ENCODE measurements at places on chromosomes 16 and 17.

- DNase-seq = no peak
Observed at GRCh38 chr17:13595599-13595899, 6.2 kb downstream of the HS3ST3A1 start.

DNA sequence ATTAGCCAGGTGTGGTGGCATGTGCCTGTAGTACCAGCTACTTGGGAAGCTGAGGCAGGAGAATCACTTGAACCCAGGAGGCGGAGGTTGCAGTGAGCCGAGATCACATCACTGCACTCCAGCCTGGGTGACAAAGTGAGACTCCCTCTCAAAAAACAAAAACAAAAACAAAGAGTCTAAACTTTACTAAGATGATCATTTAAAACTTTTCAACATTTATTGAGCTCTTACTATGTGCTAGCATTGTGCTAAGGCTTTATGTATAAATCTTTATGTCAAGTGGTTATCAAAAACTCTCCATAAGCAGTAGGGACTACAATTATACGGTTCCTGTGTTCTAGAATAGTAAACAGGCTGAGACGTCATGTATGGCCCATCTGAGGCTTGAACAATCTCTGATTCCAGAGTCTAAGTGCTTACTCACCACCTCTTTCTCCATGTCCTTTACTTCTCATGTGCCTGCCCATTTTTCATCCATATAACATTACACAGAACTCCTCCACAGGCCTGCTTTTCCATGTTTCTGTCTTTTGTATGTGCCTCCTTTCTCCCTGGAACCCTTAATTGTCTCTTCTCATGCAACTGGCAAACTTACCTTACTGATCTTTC lies 66.7 kb downstream of the NUP88 start:
- no peak for DNase-seq

DNA sequence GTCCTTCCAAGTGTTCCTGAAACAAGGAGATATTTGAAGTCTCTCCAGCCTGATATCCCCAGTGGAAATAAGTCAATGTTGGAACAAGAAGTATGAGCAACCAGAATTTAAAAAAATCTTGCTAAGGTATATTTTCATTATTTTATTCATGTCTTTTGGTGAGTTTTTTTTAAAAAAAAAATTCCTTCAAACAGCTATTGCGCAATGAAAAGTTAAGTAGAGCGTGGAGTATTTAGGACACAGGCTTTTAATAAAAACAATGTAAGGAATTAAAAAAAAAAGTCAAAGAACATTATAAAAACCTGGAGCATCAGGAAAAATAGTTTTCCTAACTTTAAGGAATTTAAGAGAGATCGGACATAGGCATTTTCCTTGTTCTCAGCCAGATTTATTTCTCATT lies 940.4 kb downstream of the KCNJ2 start:
- no peak for DNase-seq

DNA sequence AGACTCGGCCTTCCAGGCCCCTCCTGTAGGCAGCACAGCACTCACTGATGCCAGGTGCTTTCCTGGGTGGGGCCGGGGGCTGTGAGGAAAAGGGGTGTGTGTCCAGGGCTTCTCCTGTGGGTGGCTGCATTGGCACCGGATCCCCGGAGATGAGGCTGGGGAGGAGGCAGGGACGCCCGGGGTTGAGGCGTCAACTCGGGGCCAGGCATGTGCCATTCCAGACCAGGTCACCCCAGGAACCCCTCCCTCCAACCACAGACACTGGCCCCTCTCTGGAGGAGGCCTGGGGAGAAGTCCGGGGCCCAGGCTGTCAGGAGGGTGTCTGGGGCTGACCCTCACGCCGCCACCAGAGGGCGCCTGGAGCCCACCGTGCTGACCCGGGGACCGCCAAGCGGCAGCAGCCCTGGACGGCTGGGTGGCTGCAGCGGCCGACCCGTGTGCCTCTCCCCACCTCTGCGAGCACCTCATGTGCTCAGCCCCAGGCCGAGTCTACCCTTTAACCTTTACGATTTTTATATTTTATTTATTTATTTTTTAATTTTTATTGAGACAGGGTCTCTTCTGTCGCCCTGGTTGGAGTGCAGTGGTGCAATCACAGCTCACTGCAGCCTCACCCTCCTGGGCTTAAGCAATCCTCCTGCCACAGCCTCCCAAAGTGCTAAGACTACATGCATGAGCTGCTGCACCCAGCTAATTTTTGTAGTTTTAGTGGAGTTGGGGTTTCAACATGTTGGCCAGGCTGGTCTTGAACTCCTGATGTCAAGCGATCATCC lies 3.2 kb upstream of the METRN start:
- peak; percentile 68 for DNase-seq

- no peak for DNase-seq
Observed at GRCh38 chr17:63853260-63853659, 10.8 kb upstream of the SMARCD2 start.

DNA sequence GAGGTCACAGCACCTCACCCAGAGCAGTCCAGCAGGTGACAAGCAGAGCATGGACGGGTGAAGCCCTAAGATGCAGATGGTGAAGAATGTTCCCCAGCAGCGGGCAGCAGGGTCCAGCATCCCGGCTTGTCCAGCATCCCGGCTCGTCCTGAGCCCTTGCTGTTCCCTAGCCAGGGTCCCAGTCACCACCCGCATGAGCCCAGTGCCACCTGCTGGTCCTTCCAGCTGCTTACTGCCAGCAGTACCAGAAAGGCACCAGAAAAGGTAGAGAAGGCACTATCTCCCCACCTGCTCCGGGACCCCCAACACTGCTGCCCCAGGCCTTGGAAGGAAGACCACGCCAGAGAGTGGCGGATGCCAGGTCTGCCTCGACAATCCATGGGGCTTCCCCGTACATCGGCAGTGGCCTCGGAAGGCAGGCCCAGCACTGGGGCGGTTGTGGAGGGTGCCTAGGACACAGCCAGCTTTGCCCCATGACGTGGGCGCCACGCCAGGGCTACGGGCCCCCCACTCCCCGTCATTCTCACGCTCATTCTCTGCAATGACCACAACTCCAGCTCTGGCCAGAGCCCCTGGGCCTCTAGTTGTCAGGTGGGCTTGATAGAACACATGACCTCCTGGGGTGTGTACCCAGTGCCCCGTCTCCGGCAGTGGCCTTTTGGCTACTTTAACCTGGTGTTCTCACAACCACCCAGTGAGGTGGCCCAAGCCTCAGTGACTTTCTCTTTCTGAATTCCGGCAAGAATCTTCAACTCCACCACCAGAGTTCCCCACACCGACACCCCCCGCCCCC lies 1.4 kb downstream of the CENPX start:
- no peak for DNase-seq

DNA sequence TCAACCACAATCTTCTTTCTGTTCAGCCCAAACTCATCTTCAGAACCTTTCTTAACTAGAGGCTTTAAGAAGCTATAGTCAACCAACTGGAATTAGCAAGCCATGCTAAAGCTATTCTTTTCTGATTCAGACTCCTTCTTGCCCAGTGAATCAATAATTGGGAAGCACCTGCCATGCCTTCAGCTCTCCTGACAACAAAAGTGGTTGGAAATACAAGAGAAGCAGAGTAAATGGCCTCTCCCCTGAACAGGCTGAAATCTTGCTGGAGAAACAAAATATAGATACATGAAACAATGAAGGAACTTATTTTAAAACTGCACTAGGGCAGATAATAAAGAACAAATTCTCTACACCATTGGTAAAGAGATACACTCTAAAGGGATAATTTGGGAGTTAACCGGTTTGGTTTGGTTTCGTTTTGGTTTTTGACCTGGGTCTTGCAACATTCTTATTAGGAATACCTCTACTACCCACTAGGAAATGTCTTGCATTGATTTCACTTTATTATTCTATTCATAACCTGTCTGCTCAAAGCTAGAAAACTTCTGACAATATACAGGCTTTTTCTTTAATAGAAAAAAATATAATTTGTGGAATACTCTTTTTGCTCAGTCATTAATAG lies 173.6 kb upstream of the DYNLRB2 start:
- no peak for DNase-seq

DNA sequence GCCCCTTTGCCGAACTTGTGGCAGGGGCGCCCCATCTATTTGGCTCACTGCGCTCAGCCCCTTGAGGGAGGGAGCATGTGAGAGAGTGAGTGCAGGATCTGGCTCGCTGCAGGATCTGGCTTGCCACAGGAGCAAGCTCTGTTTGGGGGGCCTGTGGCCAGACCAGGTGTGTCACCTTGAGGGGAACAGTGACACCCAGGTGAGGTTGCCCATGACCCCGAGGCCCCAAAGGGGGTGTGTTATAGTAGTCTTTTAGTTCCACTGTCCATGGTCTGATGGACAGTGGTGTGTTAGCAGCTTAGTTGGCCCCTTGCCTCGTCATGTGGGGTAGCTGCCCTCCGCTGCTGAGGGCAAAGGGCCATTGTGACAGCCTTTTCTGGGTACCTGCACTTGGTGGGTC lies 41.6 kb downstream of the CCDC42 start:
- no peak for DNase-seq

DNA sequence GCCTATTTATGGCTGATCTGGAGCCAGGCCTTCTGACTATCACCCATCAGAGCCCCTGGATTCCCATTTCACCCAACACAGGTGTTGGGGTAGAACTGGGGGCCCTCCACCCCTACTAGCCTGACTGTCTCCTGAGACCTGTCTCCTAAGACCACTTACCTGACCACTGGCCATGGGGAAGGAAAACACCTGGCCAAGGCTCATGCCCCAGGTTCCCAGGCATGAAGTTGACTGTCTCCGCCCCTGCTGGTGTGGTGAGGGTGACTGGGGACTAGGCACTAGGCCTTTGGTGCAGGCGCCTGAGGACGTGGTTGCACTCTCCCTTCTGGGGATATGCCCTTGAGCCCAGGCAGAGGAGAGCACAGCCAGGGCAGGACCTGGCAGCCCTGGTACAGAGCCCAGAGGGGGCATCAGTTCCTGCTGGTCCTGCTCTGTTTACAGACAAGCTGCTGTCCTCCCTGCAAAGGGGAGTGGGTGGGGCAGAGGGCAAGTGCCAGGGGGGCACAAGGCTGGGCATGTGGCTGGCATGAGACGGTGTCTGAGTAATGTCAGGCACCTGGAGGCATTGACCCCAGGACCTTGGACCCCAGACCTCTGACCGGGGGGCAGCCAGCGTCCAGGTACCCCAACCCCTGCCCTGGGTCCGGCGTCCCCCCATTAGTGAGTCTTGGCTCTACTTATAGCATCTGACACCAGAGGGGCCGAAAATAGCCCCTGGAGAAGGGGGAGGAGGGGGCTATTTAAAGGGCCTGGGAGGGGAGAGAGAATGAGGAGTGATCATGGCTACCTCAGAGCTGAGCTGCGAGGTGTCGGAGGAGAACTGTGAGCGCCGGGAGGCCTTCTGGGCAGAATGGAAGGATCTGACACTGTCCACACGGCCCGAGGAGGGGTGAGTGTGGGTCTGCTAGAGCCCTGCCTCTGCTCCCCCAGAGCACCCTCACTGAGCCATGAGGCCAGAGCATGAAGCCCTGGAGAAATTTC lies at the start of gene TCAP:
TCAP (plus strand) TSS at position 769 of the 981 bp plus-strand sequence; CDS start at position 780, 11 bp downstream.
- no peak for DNase-seq

- no peak for DNase-seq
Observed at GRCh38 chr17:37322826-37323561, 52.8 kb upstream of the C17orf78 start.

- DNase-seq = peak; percentile 24
Observed at GRCh38 chr17:50198026-50198669, 3.3 kb downstream of the COL1A1 start.

GRCh38 chr17:44565866-44566443 lies 8.7 kb downstream of the FZD2 start:
- DNase-seq = no peak

- DNase-seq = no peak
Observed at GRCh38 chr17:81537343-81537855, 9.2 kb downstream of the FSCN2 start.

DNA sequence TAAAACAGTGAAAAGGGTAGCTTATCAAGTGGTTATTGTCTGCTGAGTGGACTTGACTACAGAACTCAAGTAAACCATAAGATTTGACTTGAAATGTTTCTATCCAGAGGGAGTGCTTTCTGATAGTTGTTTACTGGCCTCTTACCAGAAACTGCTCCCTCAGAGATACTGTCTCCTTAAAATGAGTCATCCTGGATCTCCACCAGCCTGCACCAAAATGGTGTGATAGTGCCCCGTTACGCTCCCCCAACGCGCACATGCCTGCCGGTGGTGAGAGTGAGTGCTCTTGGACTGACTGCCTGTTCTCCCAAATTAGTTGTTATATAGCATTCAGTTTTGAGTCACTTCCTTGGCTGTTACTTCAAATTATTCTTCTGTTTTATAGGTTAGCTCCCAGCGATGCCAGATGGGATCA lies 22.9 kb downstream of the PRCD start:
- DNase-seq = no peak

DNA sequence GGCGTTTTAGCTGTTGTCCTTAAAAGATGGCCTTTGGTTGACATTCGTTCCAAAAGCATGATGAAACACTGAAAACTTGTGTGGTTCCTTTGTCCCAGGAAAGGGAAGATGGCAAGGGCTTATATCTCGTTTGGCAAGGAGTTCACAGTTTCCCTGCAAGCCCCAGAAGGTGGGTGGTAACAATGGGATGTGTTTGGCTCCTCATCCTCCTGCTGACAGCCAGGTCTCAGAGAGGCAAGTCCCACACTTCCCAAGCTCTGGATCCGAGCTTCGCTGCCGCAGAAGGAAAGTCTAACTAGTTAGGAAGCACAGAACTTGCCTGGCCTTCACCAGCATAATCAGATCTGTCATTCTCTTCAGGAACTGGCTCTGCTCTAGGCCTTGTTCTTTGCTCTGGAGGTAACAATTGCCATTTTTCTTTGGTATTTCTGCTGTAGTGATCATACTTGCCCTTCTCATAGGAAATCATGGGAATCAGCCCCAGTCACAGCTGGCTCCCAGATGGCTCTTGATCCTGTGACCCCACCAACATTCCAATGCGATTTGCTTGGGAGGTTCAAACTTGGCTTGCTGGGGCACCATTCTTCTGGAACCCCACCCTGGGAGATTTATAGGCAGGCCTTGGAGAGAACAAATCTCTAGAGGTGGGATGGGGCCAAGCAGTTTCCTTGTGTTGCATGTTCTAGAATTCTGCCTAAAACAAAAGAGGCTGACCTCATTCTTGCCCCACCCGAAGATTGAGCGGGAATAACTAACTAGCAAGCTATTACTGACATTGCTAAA lies 17.9 kb downstream of the KPNA2 start:
- no peak for DNase-seq

DNA sequence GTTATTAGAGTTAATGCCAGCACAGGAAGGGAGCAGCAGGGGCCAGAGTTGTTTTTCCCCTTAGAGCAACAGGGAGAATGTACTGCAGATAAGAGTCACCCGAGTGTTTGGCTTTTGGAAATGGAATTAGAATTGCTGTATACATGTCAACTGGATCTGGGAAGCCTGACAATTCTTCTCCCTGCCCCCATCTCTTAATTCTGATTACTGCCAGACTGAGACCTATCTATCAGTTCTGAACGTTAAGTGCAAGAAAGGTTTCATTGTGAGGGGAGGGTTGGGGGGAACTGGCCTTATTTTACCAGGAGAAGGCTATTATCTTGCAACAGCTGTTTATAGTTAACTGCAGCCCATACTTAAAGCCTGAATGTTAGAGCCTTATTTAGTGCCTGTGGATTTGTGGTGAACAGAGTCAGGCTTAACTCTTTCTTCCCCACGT lies 424.5 kb upstream of the CDH11 start:
- DNase-seq = no peak

GRCh38 chr17:32490101-32490482 lies 3.3 kb downstream of the CDK5R1 start:
- no peak for DNase-seq

GRCh38 chr17:7831233-7831632 lies 2.8 kb upstream of the KDM6B start:
- DNase-seq = no peak

GRCh38 chr17:79272666-79273219 lies 198.1 kb downstream of the ENGASE start:
- DNase-seq = no peak

- DNase-seq = no peak
Observed at GRCh38 chr17:78722246-78722761, 59.8 kb downstream of the CYTH1 start.

Measured in stimulated activated CD8-positive, alpha-beta memory T cell treated with anti-CD3 and anti-CD28 coated beads, Interleukin-15, amount 100 ng/mL, for 48 hours (primary cell).